Endodermal cell (in vitro differentiated cells): ENCODE measurements at places on chromosomes 2 and 18.
A peak's percentile ranks its signal among the peaks of the same experiment; 100 is the strongest.

- no peak overlapping the region for H3K27ac ChIP-seq
- no peaks in the 10 kb centered on the region for H3K36me3 ChIP-seq
- no peak for DNase-seq
- H3K4me1 ChIP-seq, result no peaks in the 10 kb centered on the region
These were observed 136.7 kb upstream of the CDH2 start for GRCh38 chr18:28313602-28314001.

DNA sequence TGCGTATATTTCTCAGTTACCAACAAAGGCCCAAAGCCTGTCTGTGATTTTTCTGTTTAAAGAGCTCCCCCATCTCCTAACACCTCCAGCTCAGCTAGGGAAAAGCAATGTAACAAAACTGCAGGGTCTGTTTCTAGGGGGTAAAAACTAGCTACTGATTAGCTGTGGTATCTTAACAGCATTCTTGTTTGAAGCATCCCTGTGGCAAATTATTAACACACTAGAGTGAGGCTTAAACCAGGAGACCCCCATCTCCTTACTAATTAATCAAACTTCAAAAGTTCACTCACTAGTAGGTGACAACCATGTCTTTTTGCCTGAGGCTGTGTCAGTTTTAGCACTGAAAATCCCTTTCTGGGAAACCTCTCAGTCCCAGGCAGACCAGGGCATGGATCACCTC, 186.2 kb upstream of the PARD3B start:
- no peak overlapping the region for H3K4me3 ChIP-seq
- peak overlapping the region; percentile 55 for H3K27ac ChIP-seq
- no peaks in the 10 kb centered on the region for H3K36me3 ChIP-seq
- peaks cover 5% of the 10 kb centered on the region for H3K4me1 ChIP-seq

DNA sequence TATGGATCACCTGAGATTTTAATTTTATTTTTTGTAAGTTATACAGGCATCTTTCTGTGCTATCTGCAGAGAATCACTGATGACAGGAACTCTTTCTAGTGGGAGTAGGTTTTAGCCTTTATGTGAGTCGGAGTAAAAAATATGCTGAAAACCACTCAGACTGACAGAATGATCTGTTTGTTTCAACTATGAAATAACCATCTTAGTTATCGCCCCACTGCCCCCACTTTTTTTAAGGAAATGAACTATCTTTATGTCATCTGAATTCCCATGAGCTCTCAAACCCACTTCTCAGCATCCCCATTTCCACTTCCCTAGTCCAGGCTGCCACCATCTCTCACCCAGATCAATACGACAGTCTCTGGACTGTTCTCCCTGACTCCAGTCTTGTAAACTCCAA, 38.9 kb downstream of the MRPL33 start:
- DNase-seq, result no peak
- no peaks in the 10 kb centered on the region for H3K36me3 ChIP-seq
- no peak overlapping the region for H3K4me3 ChIP-seq
- no peak overlapping the region for H3K27ac ChIP-seq

DNA sequence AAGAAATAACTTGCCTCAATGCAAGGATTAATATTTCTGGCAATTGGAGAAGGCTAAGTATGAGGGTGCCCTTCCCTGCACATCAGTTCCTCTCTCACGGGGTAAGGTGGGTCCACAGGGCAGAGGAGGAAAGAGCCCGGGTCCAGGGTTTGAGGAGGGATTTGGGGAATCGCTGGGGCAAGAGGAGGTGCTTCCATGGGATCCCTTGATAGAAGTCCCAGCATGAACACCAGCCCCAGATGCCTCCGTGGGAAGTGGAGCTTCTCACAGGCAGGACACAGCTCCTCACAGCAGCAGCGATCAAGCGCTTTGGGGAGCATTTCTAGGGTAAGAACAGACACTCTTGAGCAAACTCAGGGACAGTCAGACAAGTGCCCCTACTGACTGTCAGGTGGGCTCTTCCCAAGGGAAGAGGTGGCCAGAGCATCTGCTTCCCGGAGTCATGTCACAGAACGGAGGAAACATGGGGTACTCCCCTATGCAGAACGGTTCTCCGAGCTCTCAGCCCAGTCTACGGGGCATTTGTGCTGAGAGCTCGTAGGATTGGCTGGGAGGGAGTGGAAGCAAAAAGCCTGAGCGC, 218.9 kb upstream of the ARL4C start:
- no peaks in the 10 kb centered on the region for H3K4me1 ChIP-seq
- no peak overlapping the region for H3K4me3 ChIP-seq
- no peaks in the 10 kb centered on the region for H3K27me3 ChIP-seq
- no peak overlapping the region for H3K27ac ChIP-seq

DNA sequence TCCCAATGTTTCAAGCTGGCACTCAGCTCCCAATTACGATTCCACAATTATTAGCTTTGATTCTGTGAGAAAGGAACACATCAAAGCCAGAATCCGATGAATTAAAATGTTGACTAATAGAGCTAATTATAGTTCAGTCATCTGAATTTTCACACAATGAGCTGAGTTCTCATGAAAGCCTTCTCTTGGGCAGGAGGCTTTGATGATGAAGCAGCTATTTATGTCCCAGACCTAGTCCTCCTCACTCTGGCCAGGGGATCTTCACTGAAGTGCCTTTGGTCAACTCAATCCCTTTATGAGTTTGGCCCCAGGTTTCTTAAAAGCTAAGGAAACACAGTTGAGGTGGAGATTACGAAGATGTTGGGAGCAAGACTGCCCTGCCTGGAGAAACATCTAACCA, 74.7 kb upstream of the PPM1B start:
- no peak overlapping the region for H3K4me3 ChIP-seq
- no peak overlapping the region for H3K27ac ChIP-seq
- no peak for DNase-seq
- H3K4me1 ChIP-seq, result no peaks in the 10 kb centered on the region
